Hindlimb muscle (tissue), 1 donor: ENCODE measurements at places on chromosomes 5 and 9. TPM values are rescaled to one million over a fixed set of nuclear protein-coding genes. Genes with fewer than 3 reads are reported as not detected.

The CTSV gene
- 0.39 TPM for polyA plus RNA-seq

The C5orf58 gene
- 0.35 TPM for polyA plus RNA-seq

The SLIT3 gene
- 7.5 TPM for polyA plus RNA-seq

The FOXE1 gene
- polyA plus RNA-seq, result not detected

The DDX4 gene
- polyA plus RNA-seq, result 0.23 TPM

The TMOD1 gene
- polyA plus RNA-seq, result 145 TPM

The C7 gene
- 4.0 TPM for polyA plus RNA-seq

The MSX2 gene
- polyA plus RNA-seq, result 0.44 TPM

The FAM78A gene
- 44.5 TPM for polyA plus RNA-seq

The MED10 gene
- 36.5 TPM for polyA plus RNA-seq

The CAVIN4 gene
- polyA plus RNA-seq, result 255 TPM

The PLAC8L1 gene
- polyA plus RNA-seq, result 1.3 TPM

The ALDH1A1 gene
- 30.8 TPM for polyA plus RNA-seq

The FAM221B gene
- polyA plus RNA-seq, result 0.35 TPM

The PHF2 gene
- polyA plus RNA-seq, result 40.8 TPM
